ENCODE measurements at places on chromosomes 3 and 15.

GRCh38 chr15:90031231-90031791 is 30.2 kb downstream of the ZNF710 start:
- DNase-seq, result no peak

GRCh38 chr3:127670761-127671522 is 1.8 kb upstream of the ABTB1 start:
- DNase-seq, result no peak

GRCh38 chr15:51841406-51842040 is 12.1 kb downstream of the TMOD3 start:
- no peak for DNase-seq

GRCh38 chr15:30036036-30036703 is 46.6 kb upstream of the GOLGA8J start:
- no peak for DNase-seq

GRCh38 chr15:55168350-55168974 is 28.3 kb downstream of the RSL24D1 start:
- DNase-seq, result peak; percentile 70

GRCh38 chr3:55244247-55244646 is 242.9 kb downstream of the WNT5A start:
- no peak for DNase-seq

GRCh38 chr3:55476515-55476914 is 10.6 kb downstream of the WNT5A start:
- no peak for DNase-seq

DNA sequence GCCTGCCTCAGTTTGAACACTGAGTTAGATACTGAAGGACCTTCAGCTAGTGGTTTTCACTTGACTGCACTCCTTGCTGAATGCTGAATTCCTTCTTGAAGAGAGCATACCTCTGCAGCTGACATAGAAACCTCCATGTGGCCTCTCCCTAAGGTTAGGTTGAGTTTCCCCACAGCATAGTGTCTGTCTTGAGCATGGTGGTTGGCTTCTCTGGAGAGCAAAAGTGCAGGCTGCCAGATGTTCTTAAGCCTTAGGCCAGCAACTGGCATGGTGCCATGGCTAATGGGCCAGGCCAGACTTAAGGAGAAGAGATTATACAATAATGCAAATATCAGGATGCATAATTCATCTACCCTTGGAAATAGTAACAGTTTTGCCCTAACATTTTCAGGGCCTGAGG is 545.6 kb upstream of the ZNF385D start:
- DNase-seq, result no peak

DNA sequence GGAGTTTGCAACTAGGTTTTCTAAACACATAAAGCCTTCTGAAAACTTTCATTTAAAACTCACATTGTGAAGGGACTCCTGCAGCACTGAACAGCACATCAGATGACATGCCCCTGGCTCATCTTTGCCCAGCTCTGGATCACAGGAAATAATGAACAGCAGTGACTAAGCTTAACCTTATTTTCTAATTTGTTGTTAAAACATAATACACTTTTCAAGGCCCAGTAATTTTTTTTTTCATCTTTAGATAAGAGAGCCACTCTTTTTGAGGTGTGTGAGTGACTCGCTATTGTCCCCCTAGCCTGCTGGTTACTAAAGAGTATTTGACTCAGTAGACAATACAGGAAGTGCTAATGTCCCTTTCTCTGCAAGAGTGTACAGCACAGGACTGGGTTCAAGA is 204.0 kb downstream of the OSBPL10 start:
- DNase-seq, result no peak

- no peak for DNase-seq
Measured at GRCh38 chr3:143173242-143173641, 53.7 kb downstream of the CHST2 start.

GRCh38 chr15:77070180-77070494 is 772 bp downstream of the TSPAN3 start:
- no peak for DNase-seq

DNA sequence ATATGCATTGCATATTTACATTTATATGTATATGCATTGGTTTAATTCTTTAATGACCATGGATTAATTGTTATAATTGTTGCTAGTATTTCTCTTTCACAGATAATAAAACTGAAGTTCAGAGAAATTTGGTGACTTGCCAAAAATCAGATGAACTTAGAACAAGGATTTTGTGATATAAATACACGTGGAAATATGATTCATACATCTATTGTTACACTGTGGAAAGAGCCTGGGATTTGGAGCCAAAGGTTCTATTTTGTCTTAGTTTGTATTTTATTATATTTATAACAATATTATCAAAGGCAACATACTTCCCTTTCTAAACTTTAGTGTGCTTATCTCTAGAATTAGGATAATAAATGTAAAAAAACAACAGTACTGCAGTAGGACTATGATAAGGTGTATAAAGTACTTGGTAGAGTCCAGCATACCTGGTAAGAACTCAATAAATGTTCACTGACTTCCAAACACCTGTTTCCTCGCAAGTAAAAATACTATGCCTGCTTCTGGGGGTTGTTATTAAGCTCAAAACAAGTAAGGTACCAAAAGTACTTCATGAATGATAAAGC is 342.9 kb downstream of the THSD4 start:
- no peak for DNase-seq

DNA sequence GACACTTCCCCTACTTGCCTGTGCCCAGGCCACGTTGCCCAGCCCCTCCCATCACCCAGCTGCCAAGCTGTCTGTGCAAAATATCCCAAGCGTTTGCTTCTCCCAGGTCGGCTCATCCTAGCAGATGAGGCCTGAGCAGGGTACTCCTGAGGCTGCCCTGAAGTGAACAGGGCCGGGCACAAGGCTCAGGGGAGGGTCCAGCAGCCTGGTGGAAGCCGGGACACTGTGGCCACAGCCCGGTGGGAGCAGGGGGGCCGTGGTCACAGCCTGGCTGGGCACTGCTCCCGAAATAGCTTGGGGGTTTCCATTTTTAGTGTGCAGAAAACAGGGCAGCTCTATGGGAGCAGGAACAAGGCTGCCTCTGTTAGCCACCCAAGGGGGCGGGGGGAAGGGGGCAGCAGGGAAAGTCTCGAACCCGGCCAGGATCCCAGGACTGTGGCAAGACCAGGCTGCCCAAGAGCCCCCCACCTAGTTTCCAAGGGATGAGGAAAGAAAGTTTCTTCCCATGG is 3.4 kb downstream of the PLXNB1 start:
- no peak for DNase-seq

DNA sequence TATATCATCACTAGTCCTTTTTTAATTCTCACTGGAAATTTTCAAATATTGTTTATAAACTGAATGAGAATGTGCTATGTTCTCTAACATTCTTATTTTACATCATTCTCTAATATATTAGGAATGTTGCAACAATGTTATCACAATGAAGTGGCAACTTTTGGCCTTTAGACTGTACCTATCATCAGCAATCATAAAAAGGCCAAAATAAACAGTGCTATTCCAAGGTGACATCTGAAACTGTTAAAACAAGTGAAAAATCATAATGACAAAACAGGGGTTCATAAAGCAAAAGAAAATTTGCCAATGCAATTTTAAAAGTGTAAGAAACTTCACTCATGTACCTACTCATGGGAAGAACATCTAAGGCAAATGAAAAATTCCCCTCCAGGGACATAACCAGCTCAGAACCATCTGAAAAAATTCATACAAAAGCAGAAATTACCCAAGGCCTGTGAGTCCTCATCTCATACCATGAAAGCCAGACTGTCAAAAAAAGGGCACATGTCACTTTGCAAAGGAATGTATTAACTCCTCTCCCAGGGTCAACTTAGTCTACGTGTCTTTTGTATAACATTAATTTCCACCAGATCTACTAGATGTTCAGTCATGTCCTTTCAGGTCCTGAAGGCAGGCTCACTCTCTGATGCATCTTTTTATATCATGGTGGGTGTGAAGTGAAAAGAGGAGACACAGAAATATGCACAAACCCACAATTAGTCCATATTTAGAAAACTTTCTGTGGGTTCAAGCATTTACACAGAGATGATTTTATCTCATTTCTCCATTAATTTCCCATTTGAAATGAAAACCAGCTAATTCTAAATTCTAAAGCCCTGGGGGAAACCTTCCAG is 211.9 kb downstream of the CBLB start:
- DNase-seq, result no peak

DNA sequence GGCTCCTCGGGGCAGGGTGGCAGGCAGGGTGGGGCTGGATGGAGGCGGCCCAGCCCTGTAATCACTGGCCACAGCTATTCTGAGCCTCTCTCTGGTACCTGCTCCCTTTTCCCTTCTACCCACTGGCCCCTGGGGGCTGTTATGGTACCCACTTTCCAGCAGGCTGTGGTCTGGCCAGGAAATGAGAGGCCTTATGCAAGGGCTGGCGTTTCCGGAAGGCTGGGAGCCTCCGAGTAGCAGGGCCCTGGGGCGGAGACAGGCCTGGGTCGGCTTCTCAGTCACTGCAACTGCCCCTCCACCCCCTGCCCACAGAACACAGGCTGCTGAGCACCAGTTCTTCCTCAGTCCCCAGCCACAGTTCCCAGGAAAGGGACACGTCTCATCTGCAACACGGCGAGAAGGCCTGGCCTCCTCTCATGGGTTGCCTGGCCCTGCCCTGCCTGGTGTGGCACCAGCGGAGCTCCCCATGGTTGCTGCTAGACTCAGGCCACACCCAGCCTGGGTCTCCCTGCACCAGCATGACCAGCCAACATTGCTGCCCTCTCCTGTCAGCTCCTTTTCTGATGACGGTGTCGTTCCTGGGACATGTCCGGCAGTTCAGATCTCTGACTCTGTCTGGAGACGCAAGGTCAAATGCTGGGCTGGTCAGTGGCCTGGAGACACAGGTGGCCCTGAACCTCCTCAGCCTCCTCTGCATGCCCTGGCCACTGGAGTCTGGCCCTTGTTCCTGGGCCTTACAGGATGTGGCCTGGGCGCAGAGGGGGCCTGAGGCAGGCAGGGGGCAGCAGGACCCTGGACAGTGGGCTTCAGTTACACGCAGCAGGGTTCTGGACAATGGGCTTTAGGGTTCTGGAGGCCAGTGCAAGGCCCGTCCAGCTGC is 6.5 kb downstream of the CHST13 start:
- DNase-seq, result no peak

GRCh38 chr3:156371701-156372100 is 183.2 kb downstream of the SSR3 start:
- DNase-seq, result no peak

- DNase-seq, result no peak
Measured at GRCh38 chr15:48062148-48062872, 58.5 kb upstream of the SLC24A5 start.

DNA sequence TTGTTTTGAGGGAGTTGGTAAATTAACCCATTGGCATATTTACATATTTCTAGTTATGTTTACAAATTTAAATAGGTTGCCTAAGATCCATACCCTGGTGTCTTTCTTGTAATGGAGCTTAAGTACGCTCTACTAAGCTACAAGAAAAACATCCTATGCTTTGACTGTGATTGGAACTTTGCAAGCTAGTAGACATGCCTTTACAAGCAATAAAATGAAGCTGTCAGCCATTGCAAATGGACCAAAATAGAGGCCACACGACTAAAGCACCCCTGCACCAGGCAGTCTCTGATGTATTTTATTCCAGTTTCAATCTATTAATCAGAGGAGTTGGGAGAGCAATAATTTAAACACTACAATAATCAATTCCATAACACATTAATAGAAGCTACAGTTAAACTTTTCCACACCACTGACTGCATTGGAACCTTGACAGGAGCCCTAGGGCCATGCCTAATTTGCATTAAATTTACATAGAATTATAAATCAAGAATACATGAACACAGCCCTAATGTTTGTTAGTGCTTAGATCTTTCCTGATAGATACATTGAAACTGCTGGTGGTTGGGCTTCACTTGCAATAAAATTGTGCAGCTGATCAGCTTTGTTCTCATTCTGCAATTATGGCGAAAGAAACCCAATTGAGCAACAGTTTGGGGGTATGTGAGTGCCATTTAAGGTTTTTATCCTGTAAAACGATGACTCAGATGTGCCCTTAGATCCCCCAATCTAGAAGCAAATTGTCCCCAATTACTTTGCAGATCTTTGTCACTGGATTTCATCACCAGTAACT is 360.1 kb downstream of the LSAMP start:
- DNase-seq, result no peak

DNA sequence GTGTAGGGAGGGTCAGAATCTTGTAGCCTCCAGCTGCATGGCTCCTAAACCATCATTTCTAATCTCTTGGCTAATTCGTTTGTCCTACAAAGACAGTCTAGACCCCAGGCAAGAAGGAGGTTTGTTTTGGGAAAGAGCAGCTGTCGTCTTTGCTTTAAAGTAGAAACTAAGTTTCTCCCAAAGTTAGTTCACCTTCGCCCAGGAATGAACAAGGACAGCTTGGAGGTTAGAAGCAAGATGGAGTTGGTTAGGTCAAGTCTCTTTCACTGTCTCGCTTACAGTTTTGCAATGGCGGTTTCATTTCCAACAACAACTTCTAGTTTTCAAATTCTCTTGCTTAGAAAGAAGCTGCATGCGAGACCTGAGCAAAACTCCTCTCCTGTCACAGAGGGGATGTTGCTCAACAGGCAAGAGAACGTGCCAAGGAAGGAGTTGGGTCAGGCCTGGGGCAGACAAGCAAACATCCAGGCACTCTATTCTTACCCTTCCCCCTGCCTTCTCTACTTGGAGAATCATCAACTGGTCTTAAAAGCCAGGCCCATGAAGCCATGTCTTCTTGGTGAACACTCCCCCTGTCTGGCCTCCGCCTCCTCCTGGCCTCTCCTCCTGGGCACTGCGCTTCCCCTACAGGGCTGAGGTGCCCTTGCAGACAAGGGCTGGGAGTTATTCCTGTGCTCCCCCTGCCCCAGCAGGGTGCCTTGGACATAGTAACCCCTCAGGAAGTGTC is 57.6 kb downstream of the TMEM44 start:
- DNase-seq, result peak; percentile 87

GRCh38 chr3:151219056-151219455 is 16.0 kb upstream of the GPR171 start:
- DNase-seq, result no peak

- DNase-seq, result no peak
Measured at GRCh38 chr3:47405820-47406761, 25.3 kb downstream of the PTPN23 start.

DNA sequence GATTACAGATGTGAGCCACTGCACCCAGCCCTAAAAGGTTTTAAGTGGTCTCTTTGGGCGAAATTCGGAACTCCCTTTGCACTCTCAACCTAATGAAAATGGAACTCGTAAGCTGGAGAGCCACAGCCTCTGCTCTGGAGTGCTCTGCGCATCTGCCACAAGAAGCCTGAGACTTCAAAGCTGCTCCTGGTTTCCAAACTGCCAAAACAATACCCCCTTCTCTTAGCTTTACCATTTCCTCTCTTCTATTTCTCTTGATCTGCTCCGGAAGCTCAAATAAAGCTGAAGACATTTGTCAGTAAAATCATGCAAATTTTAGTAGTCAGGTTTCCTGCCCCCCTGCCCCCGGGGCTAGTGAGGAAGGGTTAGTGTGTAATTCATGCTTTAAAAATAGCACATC is 312.7 kb downstream of the MFSD1 start:
- DNase-seq, result no peak
